Activated naive CD4-positive, alpha-beta T cell treated with anti-CD3 and anti-CD28 coated beads for 36 hours (primary cell): ENCODE measurements at places on chromosomes 13 and 19.
A peak's percentile ranks its signal among the peaks of the same experiment; 100 is the strongest.

DNA sequence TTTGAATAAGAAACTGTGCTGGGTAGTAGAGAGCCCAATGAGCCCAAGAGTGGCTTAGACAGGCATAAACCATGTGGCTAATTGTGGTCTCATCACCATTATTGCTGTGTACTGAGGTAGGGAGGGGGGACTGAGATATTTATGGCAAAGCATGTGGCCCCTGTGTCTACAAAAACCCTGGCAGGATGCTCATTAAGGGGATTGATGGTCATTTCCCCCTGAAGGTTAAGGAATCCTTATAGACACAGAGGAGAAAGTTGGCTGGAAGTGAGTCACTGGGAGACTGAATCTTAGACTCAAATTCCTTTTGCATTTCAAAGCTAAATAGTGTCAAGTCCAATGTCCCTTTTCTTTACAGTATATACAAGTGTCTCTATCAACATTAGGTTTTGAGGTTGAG is 9.8 kb upstream of the DACT3 start:
- DNase-seq: no peak

GRCh38 chr13:72896869-72897268 is 114.9 kb downstream of the PIBF1 start:
- no peak for DNase-seq

- no peak for DNase-seq
These were observed 55.4 kb upstream of the UBL3 start for GRCh38 chr13:29905845-29906244.

GRCh38 chr13:111539791-111540446 is 219.5 kb downstream of the TEX29 start:
- no peak for DNase-seq

DNA sequence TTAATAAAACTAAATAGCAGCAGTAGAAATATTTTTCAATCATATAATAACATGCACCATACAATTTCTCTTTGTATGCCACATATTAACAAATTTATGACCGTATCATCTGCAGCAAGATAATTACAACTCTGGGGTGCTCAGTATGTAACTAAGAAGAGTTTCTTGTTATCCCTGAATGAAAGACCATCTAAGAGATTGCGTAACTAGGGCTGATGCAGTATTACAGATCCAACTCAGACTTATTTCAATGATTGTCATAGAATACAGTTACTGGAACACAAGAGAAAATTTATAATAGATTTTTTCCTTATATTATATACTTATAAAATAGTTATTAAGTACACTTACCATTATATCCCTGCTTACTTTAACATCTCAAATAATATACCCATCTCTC is 305.1 kb downstream of the SLITRK1 start:
- DNase-seq: no peak

DNA sequence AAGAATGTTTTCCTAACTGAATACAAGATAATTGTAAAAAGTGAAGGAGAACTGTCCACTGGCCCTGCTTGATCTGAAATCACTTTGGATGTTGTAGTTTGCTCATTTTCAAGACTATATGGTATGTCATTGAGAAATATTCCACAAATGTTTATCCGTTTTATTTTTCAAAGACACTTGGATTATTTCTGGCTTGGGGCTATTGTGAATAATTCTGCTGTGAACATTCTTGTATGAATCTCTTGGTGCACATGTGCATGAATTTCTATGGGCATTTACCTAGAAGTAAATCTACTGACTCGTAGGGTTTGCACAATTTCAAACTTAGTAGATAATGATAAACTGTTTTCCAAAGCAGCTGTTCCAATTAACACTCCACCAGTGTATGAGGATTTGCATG is 8.6 kb downstream of the RXFP2 start:
- no peak for DNase-seq

DNA sequence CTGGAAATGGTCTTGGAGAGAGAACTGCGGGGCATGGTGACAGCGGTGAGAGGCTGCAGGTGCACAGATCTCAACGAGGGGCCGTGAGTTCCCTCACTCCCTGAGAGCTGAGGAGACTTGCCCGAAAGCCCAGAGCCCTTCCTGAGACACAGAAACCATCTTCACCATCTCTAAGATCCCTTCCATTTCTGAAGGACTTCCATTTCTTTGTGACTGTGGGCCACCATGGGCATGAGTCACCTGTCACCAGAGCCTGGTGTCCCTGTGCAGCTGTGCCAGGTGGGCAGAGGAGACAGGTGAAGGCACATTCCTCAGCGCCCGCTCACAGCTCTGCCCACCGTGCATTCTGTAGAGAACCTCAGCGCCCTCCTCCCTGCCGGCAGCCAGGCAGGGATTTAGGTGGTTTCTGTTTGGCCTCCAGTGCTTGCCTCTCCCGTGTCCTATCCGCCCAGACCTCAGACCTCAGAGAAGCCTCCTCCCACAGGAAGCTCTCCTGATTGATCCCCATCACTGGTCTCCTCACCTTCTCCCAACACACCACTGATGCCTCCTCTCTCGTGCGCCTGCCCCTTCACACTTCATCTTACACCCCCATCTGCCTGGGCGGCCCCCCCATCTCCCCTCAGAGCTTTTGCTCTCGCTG is 24.2 kb downstream of the SH3GL1 start:
- DNase-seq: no peak

GRCh38 chr13:42906257-42906656 is 85.8 kb downstream of the EPSTI1 start:
- no peak for DNase-seq

DNA sequence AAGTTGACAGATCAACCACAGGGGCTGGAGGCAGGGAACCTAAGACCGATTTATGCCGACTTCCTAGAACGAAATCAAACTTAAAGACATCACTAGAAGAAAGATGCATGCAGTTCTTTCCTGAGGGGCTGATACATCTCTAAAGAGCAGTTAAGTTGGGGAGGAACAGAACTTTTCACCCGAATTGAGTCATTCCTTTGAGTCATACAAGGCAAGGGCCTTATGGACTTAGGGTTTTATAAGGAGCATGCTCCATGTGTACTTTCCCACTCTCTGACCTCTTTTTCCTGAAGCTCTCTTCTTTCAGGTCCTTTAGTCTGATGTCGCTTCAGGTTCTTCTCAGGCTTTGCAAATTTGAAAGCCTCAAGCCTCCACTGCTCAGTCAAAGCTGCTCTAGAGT is 7.9 kb upstream of the FBXL3 start:
- no peak for DNase-seq

DNA sequence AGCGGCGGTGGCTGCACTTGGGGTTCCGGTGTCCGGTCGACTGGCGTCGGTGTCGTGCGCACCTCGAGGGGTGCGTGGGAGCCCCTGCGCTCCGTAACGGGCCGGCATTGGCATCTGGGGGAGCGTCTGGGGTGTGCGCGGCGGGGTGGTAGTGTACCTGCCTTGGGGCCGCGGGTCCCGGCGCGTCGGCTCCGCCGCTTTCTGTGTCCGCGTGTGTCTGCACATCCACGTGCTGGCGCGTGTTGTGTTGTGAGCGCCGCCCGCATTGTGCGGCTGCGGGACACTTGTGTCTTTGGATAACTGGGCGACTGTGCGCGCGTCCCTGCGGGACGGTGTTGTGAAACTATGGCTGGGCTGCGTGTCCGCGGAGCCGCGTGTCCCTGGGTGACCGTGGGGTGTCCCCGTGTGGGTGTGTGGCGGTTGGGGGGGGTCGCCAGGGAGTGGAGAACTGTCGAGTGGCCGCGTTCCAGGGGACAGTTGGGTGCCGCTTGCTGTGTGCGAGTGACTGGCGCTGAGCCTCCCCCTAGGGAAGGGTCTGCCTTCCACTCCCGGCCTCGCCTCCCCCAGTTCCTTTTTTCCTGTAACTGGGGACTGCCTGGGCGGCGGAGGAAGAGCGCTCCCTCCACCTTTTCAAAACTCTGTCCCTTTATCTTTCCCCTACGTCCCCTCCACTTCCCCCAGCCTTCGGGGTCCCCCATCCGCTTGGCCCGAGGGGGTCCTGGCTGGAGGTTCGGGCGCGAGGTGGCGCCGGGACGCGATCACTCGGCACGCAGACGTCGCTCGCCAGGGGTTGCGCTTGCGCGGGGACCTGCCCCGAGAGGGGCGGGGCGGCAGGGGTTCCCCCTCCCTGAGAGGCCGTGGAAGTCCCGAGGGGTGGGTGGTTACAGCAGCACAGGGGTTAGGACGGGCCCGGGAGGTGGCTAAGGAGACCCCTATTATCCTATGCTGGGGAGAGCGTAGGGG is 5.7 kb upstream of the NFIC start:
- DNase-seq: peak; percentile 68

GRCh38 chr19:12676384-12676792 is 5.3 kb downstream of the DHPS start:
- DNase-seq: peak; percentile 93

GRCh38 chr13:34465423-34465922 is 476.6 kb upstream of the NBEA start:
- no peak for DNase-seq

GRCh38 chr19:38252941-38253691 is 3.1 kb downstream of the PPP1R14A start:
- DNase-seq: no peak

GRCh38 chr13:27370305-27370872 is 54.0 kb upstream of the GTF3A start:
- no peak for DNase-seq

DNA sequence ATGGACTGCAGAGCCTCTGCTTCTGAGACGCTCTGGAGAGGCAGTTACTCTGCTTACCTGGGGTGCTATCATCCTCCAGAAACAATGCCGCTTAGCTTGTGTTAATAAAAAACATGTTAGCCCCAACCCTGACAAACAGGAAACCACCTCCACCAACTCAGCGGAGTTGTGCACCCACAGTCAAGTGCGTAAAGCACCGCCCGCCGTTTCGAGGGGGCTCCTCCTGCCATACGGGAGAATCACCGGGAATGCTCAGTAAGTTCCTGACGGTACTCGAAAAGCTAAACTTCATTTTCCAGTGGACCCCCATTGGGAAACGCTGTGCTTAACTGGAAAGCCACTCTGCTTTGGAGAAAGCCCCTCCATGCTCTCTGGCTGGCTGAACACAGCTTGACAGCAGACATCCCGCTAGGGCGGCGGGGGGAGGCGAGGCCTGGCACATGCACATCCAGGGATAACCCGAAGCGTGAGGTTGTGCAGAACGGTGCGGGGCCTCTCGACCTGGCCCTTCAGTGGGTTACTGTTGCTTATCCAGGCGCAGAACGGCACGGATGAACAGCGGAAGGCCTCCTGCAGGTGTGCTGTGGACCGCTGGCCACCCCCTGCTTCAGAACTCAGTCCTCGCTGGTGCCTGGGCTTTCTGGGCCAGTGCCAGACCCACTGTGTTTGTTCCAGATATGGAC is 17.1 kb downstream of the GAS6 start:
- no peak for DNase-seq

GRCh38 chr13:97945342-97945741 is 8.1 kb upstream of the IPO5 start:
- no peak for DNase-seq
